ENCODE measurements at places on chromosomes 12 and 14. TPM values are rescaled to one million over a fixed set of nuclear protein-coding genes. Genes with fewer than 3 reads are reported as not detected.

The C14orf39 gene
- total RNA-seq = not detected

The ZDHHC22 gene
- total RNA-seq = not detected

The TAS2R31 gene
- not detected for total RNA-seq

The PLEK2 gene
- total RNA-seq = 0.54 TPM

The FGD6 gene
- 23.9 TPM for total RNA-seq

The LTB4R gene
- 1.9 TPM for total RNA-seq

The KRT73 gene
- total RNA-seq = not detected

The LRRC43 gene
- 1.9 TPM for total RNA-seq

The MYBPC1 gene
- 1.3 TPM for total RNA-seq

The GLT8D2 gene
- total RNA-seq = 2.6 TPM

The CISTR gene
- 2.6 TPM for total RNA-seq

The DAAM1 gene
- total RNA-seq = 60.7 TPM

The PAPOLA gene
- 135 TPM for total RNA-seq

The CCDC38 gene
- total RNA-seq = 0.08 TPM

The PTPN21 gene
- 24.4 TPM for total RNA-seq

The LUM gene
- 215 TPM for total RNA-seq

The CLEC2A gene
- total RNA-seq = not detected

The TAS2R9 gene
- not detected for total RNA-seq

The EML5 gene
- total RNA-seq = 0.16 TPM

The RD3L gene
- total RNA-seq = 25.5 TPM

The ADCY6 gene
- total RNA-seq = 103 TPM

The BRI3BP gene
- 3.6 TPM for total RNA-seq

The TCL1B gene
- total RNA-seq = not detected

The HOXC12 gene
- not detected for total RNA-seq

The ZNF410 gene
- total RNA-seq = 16.8 TPM

The FAM161B gene
- total RNA-seq = 3.6 TPM

The EXOC3L4 gene
- not detected for total RNA-seq

The PLEKHA5 gene
- 65.9 TPM for total RNA-seq

The RBM25 gene
- 41.2 TPM for total RNA-seq

The RPGRIP1 gene
- 0.21 TPM for total RNA-seq

The AQP2 gene
- not detected for total RNA-seq

Measured in heart left ventricle (tissue), 16 donors.